Activated gamma-delta T cell treated with anti-CD3 and anti-CD28 coated beads, Interleukin-2, amount 50 U/mL, for 16 hours (primary cell): ENCODE measurements at places on chromosomes 7 and 10.

DNA sequence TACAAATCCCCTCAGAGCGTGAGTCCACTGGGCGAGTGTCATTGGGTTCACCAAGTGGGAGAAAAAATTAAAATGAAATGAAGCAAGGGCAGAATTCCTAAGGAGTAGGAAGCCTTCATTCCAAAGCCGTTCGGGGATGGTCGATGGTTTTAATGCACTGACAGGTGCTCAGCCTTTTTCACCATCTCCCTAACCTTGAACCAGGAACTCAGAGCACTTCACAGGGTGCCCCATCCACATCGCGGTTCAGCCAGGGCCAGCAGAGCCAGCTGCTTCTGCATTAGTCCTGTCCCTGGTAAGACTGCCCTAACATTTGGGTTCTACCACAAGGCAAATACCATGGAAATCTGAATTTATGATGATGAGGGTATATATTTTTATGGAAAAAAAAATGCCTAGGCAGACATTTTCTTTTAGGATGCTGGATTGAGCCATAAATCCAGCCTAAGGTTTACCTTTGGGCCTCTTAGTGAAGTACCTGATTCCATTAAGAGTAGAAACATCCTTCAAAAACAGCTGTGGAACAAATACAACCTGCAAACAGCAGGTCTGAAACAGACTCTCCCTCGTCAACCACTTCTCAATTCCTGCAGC, 203.5 kb upstream of the RNF32 start:
- DNase-seq, result no peak

DNA sequence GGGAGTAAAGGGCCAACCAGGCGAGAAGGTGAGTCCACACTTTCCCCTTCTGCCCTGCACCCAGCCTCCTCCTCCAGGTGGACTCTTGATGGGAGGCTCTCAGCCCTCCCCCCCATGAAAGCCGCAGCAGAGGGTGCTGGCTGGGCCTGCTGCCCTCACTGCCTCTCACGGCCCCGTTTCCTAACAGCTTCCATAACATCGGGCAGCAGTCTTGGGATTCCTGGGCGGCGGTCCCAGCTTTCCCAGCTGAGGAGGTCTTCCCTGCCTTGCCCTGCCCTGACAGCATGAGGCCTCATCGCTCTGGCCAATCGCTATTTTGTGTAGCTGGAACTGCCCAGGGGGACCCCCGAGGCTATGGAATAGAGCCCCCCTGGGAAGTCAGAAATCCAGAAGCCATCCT, 76.3 kb downstream of the COL13A1 start:
- no peak for DNase-seq

- DNase-seq, result no peak
Observed at GRCh38 chr7:100808354-100808875, 18.9 kb downstream of the EPHB4 start.

DNA sequence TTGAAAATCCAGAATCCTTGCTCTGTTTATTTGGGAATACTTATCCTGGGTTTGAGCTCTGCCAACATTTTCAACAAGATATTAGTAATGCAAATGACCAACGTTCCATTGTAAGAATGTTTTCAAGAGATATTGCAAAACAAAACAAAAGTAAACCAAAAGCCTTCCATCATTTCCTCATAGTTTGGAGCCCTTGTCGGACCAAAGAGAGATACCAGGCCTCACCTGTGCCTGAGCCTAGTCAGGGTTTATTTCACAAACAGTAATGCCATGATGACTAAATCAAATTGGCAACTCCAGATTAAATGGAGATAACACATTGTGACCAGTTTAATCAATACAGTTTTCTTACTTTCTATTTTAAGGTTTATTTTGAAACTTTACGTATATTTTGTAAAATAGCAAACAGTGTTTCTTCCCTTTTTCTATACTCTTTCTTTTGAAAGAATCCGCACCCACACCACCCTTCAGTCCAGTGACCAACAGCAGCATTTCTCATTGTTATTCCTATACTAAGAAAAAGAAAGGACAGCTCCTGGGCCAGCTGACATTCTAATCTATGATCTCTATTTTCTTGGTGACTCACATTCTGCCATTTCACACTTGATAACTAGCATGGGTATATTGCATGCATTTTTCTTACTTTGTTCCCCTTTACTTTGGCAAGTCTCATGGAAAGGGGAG, 168.5 kb upstream of the MEOX2 start:
- no peak for DNase-seq

GRCh38 chr7:70766694-70767093, 365.2 kb upstream of the GALNT17 start:
- no peak for DNase-seq

- DNase-seq, result no peak
Observed at GRCh38 chr10:4067931-4068561, 283.0 kb upstream of the KLF6 start.

- DNase-seq, result no peak
Observed at GRCh38 chr7:77337456-77337990, 78.6 kb downstream of the GSAP start.

DNA sequence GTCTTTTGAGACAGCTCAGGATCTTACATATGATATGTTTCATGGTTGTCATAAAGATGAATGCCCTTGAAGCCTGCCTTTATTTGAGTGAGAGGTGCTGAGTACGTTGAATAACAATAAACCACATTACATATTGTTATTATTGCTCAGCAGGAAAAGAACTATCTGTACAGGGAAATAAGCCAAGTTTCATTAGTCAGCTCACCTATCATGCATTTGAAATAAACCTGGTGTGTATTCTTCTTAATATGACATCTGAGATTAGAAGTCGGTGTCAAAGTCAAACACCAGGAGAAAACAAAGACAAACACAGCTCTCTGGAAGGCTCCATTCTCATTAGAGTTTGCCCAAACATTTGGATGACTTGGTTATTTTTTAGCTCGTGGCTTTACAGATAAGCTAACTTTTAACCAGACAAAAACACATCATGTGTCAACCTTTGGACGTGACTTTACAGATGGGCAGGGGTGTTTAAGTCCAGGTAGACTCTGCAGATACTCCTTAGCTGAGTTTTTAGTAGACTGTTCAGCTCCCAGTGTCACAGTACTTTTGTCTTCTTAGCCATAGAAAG, 71.2 kb upstream of the AOAH start:
- DNase-seq, result no peak

DNA sequence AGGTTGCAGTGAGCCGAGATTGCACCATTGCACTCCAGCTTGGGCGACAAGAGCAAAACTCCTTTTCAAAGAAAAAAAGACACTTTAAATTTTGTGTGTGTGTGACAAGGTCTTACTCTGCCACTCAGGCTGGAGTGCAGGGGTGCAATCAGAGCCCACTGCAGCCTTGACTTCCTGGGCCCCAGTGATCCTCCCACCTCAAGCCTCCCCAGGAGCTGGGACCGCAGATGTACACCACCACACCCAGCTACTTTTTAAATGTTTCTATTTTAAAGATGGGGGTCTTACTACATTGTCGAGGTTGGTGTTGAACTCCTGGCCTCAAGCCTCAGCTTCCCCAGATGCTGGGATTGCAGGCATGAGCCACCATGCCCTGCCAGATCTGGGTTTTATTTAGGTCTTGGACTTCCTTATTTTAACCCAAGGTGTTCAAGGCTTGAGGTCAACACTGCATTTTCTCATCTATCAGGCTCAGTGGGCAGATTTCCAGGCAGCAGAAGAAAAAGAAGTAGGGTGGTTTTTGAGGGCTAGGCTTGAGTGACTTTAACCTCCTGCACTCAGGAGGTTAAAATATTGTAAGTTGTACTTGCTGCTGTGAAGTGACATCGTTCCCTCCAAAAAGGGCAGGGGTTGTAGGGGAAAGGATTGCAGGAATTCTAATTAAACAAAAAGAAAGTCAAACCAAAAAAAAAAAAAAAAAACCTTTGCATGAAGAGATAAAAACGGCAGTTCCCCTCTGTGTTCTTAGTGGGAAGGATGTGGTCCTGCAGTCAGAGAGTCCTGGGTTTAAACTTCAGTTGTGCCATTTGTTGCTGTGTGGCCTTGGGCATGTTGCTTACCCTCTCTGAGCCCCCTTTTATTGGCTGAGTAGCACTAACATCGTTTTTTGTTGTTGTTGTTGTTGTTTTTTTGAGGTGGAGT, 71.5 kb downstream of the CARD11 start:
- DNase-seq, result no peak

- DNase-seq, result no peak
Observed at GRCh38 chr10:77844713-77845445, 81.7 kb downstream of the DLG5 start.

DNA sequence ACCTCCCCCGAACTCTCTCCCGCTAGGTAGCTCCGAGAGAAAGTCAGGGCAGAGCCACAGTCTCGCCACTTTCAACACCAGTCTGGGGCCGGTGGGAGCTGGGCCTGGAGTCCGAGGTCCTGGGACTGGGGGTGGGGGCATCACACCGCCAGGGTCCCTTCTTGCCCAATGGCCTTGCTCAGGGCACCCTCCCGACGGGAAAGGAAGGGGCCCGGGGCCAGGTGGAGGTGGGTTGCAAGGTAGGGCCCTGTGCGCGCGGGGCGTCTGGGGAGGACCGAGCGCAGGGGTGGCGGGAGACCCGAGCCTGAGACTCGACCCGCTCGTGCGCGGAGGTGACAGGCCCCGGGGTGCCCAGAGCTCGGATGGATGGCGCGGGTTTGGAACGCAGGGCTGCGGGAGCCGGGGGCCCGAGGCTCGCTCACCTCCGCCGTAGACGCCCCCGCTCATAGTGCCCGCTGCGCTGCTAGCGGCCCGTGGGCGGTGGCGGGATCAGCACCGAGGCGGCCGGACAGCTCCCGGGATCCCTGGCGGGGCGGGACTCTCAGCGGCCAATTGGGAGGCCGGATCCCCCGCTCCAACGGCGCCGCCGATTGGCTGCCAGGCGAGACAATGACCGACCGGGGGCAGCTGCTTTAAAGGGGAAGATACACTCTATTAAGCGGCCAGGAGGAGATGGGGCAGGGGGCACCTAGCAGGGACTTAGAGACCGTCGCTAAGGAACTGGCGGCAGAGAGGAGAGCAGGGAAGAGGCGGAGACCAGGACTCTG, at the start of gene ACTL6B:
Gene ACTL6B, minus strand, starts transcription at position 541 of the 767 bp plus-strand sequence. Its CDS starts 94 bp downstream, at position 447.
- peak; percentile 27 for DNase-seq

DNA sequence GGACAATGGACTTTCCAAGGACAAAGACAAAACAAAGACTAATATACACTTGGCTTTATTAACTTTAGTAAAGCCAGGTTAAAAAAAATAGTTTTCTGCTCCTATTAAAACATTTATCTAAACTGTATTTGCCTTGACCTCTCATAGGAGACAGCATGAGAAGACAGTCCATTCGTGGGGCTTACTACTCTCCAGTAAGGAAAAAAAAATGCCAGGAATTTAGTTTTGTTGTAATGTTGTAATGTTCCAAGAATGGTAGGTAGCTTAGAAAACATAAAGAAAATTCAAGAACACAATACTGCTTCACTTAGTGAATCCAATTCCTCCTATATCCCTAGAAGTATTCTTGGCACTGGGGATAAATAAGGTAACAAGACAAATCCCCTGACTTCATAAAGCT, 81.7 kb downstream of the KMT2C start:
- no peak for DNase-seq

GRCh38 chr10:3928078-3928477, 143.1 kb upstream of the KLF6 start:
- no peak for DNase-seq

GRCh38 chr7:30987936-30988335, 24.2 kb downstream of the GHRHR start:
- no peak for DNase-seq

DNA sequence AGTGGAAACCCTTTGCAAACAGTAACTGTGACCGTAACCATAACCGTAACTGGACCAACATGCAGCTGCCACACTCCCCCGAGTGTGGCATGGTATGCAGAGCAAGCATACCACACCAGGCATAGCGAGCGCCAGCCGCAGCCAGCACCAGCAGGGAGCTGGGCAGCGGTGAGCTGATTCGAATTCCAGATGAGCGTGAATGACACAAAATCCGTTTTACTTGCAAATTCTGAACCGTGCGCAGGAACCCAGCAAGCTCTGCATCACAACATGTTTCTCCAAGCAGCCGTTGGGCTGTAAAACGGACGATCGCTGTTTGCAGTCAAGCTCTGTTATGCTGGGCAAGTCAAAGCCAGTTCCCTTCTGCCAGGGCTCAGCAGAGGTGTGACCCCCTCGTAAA, 111.1 kb downstream of the OAT start:
- no peak for DNase-seq

GRCh38 chr7:27148756-27149641, 1.4 kb upstream of the HOXA6 start:
- DNase-seq, result no peak

DNA sequence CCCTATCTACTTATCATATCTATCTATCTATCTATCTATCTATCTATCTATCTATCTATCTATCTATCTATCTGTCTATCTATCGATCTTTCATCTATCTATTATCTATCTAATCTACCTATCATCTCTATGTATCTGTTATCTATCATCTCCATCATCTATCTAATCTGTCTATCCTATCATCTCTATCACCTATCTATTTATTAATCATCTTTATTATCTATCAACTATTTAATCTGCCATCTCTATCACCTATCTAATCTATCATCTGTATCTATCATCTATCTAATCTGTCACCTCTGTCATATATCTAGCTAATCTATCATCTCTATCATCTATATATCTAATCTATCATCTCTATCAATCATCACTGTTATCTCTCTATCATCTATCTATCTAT, 736.3 kb downstream of the TYW1 start:
- DNase-seq, result no peak

DNA sequence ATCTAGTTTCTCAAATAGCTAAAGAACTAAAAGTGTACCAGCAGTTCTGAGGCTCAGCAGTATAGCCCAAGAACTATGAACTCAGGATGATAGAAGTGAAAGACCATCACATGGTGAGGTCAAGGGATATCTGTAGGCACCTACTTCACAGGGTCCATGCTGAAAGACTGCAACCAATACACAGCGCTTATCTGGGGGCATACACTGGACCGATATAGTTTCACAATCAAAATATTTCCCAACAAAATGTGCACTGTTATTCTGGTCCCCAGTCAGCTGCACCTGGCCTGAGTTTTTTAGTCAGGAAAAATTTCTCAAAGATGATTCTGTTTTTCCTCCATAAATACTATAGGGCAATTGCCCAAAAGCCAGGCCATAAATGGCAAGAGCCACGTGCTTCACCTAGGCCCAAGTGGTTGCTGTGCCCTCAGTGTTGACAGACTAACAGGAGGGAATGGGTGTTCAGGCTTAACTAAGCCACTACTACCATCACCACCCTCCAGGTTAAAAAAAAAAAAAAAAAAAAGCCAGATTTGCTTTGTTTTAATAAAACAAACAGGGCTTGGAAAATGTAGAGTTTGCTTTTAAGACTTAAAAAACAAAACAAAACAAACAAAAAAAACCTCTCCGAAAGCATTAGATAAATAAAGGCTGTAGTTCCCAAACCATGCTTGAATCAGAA, 58.5 kb downstream of the OGDH start:
- DNase-seq, result no peak

GRCh38 chr7:22358820-22359697, 2.1 kb upstream of the RAPGEF5 start:
- no peak for DNase-seq
